ENCODE measurements at places on chromosomes 6 and 20. TPM values are rescaled to one million over a fixed set of nuclear protein-coding genes. Genes with fewer than 3 reads are reported as not detected.
A peak's percentile ranks its signal among the peaks of the same experiment; 100 is the strongest.

TMEM30A gene
- total RNA-seq = 44.2 TPM

MMP24OS gene
- 10.7 TPM for total RNA-seq

REPS1 gene
- total RNA-seq = 38.8 TPM

ECT2L gene
- not detected for total RNA-seq

NR2E1 gene
- total RNA-seq = 0.31 TPM

SLC32A1 gene
- not detected for total RNA-seq

CTAGE9 gene
- total RNA-seq = not detected

OLIG3 gene
- not detected for total RNA-seq

- DNase-seq = no peak
These were observed 42.3 kb downstream of the UNC5CL start for GRCh38 chr6:40996591-40997233.

- DNase-seq = peak; percentile 26
These were observed 26.8 kb downstream of the HDDC2 start for GRCh38 chr6:125274935-125275334.

- DNase-seq = no peak
These were observed 9.9 kb upstream of the ZNF311 start for GRCh38 chr6:29014729-29015608.

DNA sequence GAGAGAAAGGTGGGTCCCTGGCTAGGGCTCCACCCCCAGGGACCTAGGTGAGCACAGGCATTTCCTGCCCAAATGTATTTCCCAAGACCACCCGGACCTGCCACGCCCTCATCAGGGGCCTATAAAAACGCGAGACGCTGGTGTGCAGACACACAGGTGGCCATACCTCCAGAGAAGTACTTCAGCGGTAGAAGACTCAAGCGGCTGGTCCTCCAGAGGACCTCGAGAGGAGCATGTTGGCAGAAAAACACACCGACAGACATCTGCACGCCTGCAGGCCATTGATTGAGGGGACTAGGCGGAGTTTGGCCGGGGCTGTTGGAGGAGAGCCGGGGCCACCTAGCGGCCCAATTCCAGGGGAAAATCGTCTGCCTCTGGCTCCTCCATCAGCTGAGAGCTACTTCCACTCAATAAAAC, 695.8 kb upstream of the MMS22L start:
- no peak for DNase-seq

- peak; percentile 19 for DNase-seq
These were observed 58.7 kb upstream of the TGM3 start for GRCh38 chr20:2237059-2237458.

DNA sequence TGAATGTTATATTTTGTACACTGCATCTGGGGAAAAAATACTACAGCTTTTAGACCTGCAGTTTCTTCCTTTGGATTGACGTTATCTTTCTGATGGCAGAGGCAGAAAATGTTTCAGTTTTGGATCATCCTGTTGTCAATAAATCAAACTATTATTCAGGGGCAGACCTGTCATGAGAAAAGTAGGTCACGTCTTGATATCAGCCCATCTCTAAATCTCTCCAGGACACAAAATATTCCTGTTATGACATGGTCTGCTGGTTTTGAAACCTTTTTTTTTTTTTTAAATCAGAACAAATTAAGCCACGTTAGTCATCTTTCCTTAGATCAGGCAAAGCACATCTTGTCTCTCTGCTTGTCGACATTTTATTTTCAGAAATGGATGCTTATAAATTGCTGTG, 24.0 kb downstream of the IL20RA start:
- no peak for DNase-seq

DNA sequence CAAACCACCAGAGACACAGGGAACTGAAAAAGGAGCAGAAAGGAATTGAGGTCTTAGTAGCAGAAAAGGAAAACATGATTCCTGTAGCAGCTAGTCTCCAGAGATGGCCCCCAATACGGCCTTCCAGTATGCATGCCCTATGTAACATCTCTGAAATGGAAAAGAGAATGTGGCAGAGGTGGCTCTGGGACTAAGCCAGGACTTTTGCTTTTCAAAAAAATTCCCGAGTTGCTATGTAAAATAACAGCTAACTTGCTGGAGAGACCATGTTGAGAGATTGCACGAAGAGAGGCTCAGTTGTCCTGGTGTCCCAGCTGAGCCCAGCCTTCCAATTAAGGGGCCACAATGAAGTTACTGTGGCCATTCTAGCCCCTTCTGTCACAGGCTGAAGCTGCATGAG, 27.7 kb downstream of the IL20RA start:
- no peak for DNase-seq

GRCh38 chr6:39521958-39522357, 199.5 kb upstream of the KCNK16 start:
- no peak for DNase-seq

DNA sequence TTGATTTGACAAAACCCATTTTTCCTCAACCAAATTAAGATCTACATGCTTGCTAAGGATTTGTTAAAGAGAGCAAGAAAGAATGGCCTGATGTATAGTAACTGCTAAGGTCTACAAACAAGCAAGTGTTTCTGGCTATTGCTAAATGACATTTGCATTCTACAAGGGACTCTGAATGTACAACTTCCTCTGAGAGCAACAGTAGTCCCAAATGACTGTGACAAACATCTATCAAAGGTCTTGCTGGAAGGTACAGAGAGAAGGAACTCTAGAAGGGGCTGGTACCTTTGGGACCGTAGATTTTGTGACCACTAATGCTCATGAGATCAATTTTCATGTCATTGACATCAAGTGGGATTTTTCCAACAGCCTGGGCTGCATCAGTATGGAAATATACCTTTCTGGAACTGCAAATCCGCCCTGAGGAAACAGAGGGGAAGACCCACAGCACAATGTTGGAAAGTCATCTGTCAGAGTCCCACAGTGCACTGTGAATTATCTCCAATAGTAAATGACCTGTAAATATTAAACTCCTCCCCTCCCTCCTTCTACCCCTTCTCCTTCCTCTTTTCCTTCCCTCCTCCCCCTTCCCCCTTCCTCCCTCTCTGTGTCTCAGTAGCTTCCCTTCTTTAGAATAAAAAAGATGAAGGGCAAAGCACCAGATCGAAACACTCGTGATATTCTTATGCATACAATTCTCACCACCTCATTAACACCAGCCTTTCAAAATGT, 15.9 kb upstream of the CPNE1 start:
- DNase-seq = no peak

DNA sequence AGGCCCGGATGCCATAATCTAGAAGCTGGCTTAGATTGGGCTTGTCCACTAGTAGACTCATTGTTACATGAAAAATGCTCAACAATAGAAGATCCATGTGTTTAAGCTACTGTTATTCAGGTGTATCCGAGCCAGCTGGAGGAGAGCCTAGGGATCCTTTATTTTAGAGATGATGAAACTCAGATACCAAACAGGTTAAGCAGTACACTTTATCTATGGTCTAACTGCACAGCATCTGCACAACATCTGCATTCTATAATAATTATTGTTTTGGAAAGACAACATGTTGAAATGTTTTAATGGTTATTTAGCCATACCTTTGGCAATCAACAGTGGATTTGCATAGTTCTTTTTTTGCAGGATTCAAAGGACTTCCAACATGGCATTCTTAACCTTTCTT, 134.1 kb downstream of the RFPL4B start:
- no peak for DNase-seq

DNA sequence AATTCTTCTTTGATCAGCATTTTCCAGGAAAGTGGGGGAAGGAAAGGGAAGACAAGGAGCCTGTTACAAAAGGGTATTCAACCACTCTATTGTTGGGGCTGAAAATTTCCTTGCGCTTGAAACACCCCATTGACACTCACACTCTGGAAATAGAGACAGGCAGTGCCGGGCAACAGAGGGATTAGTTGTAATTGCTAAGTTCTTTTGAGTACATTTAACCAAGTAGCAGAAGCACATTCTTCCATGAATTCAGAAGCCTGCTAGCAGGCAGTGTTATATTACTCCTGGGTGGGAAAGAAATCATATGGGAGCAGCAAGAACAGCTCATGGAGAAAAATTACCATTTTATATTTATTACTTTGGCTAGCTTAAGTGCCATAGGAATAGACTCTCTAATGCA, 745.5 kb downstream of the C6orf118 start:
- DNase-seq = no peak

DNA sequence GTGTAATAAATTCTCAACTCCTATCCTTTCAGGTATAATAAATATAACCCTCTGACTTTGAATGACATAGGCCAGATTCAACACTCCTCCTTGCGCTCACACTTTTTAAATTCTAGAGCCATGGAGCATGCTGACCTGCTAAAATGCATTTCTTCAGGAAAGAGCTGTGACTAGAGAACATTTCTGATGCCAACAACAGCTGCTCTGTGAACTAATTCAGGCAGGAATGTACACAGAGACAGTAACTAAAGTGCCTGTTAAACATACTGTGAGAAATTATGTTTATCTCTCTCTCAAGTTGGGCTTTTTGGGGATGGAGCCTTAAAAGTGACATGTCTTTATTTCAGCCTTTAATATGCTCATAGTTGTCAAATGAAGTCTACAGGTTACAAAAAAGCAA, 8.3 kb downstream of the NHSL1 start:
- DNase-seq = no peak
